ENCODE measurements at places on chromosomes 13 and 19. TPM values are rescaled to one million over a fixed set of nuclear protein-coding genes. Genes with fewer than 3 reads are reported as not detected.

ZNF888 gene
- total RNA-seq = 5.0 TPM

NCR1 gene
- 1.0 TPM for total RNA-seq

DAND5 gene
- total RNA-seq = not detected

PSG3 gene
- not detected for total RNA-seq

CYP2F1 gene
- total RNA-seq = not detected

DNA sequence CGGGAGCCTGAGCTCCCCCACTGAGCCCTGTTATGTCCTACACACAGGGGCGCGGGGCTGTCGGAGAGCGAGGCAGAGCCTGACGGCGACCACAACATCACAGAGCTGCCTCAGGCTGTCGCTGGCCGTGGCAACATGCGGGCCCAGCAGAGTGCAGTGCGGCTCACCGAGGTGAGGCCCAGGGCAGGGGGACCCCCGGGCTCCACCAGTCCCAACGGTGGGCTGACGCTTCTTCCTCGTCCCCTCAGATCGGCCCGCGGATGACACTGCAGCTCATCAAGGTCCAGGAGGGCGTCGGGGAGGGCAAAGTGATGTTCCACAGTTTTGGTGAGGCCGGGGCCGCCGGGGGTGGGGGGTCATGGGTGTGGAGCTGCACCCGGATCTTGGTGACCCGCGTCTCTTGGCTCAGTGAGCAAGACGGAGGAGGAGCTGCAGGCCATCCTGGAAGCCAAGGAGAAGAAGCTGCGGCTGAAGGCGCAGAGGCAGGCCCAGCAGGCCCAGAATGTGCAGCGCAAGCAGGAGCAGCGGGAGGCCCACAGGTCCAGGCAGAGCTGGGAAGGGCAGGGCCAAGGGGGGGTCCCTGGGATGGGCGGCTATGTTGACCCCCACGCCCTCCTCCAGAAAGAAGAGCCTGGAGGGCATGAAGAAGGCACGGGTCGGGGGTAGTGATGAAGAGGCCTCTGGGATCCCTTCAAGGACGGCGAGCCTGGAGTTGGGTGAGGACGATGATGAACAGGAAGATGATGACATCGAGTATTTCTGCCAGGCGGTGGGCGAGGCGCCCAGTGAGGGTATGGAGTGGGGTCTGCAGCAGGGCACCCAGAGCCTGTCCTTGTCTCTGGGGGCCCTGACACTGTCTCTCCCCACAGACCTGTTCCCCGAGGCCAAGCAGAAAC is 1.2 kb upstream of the P2RY11 start:
- DNase-seq = peak; percentile 75

- DNase-seq = no peak
Measured at GRCh38 chr13:80113714-80114454, 227.0 kb downstream of the SPRY2 start.

DNA sequence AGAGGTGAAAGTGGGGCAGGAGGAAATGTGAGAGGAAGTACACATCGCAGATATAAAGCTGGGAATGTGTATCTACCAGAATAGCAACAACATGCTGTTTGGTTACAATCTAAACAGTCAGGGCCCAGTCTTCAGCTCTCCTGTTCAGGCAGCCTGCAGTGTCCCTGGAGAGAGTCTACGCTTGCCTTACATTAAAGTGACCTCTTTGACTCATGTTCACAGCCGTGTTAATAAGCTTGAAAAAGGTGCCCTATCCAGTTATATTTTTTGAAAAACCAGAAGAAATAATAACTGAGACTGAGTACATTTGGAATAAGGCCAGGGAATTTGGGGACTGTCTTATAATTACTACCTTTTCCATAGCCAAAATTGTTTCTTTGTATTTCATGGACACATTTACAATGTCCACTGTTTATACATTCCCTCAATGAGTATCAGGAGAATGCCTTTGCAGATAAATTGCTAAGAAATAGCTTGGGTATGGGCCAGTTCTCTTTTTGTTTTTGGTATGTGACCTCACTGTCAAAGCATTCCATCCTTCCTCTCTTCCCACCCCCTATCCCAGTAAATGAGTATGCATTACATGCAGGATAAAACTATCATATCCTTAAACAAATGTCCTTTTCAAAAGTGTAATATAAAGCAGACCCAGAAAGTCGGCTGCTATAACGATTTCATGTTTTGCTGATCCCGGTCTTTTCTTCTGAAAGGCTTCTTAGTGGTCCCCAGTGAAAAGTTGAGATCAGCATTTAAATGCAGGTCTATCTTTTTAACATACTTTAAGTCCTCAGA is 82.6 kb downstream of the PCDH9 start:
- no peak for DNase-seq

- no peak for DNase-seq
Measured at GRCh38 chr13:47588676-47589075, 412.4 kb downstream of the SUCLA2 start.

GRCh38 chr19:13255719-13256059 is 105.5 kb downstream of the IER2 start:
- DNase-seq = no peak

DNA sequence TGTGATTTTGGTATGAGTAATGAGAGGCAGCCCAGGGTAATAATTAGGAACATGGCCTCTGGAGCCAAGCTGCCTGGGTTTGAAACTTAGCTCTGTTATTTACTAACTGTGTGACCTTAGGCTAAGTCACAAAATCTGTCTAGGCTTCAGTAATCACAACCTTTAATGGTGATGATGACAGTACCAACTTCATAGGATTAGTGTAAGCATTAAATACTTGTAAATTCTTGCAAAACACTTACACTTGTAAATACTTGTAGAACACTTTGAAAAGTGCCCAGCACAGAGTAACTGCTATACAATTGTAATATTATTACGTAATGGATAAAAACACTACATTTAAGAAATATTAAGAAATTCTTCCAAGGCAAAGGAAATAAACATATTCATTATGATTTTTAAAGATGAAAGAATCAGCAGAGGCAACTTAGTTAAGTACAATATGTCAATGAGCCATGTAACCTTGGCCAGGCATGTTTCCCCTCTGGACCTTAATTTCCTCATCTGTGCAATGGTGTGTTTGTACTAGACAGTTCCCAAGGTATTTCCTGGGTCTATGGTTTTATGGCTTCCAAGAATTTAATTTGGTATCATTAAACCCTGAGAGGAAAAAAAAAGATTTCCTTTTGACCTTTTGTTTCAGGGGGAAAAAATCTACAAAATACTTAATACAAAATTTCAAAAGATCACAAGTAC is 628.5 kb upstream of the KLHL1 start:
- no peak for DNase-seq

GRCh38 chr19:5038631-5039271 is 69.8 kb downstream of the KDM4B start:
- DNase-seq = no peak

- no peak for DNase-seq
Measured at GRCh38 chr13:30105381-30105780, 202.0 kb downstream of the KATNAL1 start.

Measured in aorta (tissue), 5 donors.